ENCODE measurements at places on chromosomes 16 and 17.
A peak's percentile ranks its signal among the peaks of the same experiment; 100 is the strongest.

DNA sequence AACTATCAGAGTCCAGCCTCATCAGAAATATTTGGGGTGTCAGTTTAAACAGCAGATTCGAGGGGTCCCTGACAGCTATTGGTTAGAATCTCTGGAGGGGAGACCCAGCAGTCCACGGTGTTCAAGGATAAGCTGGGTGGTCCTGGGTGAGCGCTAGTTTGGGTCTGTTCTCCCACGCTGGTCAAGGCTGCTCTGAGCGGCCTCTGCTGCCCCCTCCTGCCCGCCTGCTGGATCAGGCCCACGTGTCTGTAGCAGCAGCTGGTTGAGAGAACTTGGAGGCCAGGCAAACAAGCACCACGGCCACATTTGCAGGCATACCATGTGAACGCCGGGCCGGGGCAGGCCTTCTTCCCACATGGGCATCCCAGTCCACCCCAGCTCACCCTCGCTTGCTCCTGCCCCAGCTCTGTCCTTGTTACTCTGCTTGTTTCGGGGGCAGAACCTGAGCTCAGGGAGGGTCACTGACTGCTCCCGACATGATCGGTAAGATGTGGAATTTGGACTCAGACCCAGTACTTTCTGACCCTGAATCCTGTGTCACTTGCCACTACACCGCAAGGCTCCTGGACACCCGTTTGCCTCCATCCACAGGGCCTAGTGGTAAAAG, 7.4 kb downstream of the FOXF1 start:
- peak; percentile 79 for DNase-seq

- no peak for DNase-seq
Measured at GRCh38 chr17:81287741-81288430, 7.2 kb downstream of the SLC38A10 start.

DNA sequence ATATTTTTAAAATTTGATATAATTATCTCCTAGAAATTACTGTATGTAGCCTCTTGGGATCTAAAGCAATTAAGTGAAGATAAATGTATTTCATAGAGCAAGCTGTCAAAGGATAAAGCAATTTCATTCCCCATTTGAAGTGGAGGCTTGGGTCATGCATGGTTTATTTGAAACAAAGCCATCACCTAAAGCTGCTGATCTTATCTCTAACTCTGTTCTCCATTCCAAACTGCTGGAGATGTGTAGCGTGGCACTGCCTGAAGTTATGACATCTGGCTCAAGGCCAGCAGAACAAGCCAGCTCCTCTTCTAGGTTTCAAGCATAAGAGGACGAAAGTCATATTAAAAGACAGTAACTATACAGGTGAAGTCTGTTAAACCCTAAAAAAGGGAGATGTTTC, 83.9 kb downstream of the HIC1 start:
- peak; percentile 23 for DNase-seq

GRCh38 chr17:80545499-80545826, 825 bp downstream of the RPTOR start:
- no peak for DNase-seq

DNA sequence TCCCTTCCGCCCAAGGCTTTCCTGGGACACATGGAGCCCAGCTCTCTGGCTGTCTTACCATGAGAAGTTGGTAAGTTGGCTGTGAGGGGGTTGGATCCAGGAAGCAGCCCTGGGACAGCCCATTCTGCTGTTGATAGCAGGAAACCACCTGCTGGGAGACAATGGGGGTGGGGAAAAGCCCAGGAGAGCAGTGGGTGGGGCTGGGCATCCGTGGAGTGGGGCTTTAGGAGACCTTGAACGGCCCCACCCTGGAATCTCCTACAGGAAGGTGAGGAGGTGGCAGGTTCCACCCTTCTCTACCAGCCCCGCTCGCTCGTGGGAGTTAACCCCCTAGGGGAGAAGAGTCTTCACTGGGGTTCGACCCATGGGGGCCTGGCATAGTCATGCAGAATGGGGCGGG, 5.8 kb downstream of the TMEM92 start:
- no peak for DNase-seq

GRCh38 chr17:57559226-57559625, 185.9 kb downstream of the CCDC182 start:
- no peak for DNase-seq

DNA sequence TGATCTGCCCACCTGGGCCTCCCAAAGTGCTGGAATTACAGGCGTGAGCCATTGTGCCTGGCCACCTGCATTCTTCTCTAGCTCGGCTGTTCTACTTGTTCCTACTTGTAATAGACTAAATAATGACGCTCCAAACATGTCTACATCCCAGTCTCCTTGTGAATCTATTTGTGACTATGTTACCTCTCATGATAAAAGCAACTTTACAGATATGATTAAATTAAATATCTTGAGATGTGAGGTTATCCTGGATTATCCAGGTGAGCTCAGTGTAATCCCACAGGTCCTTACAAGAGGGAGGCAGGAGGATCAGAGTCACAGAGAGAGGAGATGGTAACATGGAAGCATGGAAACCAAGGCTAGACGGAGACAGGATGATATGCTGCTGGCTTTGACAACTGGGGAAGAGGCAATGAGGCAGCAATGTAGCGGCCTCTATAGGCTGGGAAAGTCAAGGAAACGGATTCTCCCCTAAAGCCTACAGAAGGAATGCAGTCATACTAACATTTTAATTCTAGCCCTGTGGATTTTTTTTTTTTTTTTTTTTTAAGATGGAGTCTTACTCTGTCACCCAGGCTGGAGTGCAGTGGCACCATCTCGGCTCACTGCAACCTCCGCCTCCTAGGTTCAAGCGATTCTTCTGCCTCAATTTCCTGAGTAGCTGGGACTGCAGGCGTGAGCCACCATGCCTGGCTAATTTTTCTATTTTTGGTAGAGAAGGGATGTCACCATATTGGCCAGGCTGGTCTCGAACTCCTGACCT, 5.0 kb upstream of the LASP1 start:
- DNase-seq: no peak

- no peak for DNase-seq
Measured at GRCh38 chr17:37683454-37683984, 40.3 kb upstream of the DDX52 start.

GRCh38 chr17:40354221-40355122, 10.1 kb downstream of the GJD3 start:
- no peak for DNase-seq

- no peak for DNase-seq
Measured at GRCh38 chr16:10943064-10943353, 741 bp upstream of the DEXI start.

DNA sequence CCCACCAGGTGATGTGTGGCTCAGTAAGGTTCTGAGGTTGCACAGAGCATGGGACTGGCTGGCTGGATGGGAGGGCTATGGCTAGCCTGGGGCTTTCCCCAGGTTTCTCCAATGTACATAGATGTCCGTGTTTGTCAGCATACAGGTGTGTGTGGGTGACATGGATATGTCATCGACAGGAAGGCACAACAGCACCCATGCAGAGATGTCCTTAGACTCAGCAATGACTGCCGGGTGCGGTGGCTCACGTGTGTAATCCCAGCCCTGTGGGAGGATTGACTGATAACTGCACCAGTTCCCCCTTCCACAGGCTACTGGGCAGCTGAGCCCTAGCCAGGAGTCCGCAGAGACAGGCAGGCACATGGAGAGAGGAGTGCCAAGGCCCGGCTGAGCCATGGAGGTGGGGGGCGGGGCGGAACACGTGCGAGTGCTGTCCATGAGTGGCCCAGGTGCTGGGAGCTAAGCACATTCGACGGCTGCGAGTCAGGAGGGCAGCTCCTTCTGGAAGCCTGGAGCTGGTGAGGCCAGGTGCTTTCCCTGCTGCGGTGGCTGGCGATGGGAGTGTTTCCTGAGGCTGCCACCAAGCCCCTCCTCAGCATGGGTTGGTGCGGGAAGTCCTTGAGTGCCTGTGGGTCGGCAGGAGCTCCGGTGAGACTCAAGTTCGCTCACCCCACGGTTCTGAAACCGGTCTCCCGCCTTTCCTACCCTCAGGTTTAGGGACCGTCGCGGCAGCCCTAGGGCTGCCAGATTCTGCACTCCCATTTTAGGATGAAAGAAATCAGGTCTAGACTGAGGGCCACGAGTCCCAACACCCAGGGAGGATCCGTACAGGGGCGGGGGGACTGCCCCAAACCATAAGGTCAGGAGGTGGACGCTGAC, 858 bp upstream of the ASPSCR1 start:
- DNase-seq: no peak

DNA sequence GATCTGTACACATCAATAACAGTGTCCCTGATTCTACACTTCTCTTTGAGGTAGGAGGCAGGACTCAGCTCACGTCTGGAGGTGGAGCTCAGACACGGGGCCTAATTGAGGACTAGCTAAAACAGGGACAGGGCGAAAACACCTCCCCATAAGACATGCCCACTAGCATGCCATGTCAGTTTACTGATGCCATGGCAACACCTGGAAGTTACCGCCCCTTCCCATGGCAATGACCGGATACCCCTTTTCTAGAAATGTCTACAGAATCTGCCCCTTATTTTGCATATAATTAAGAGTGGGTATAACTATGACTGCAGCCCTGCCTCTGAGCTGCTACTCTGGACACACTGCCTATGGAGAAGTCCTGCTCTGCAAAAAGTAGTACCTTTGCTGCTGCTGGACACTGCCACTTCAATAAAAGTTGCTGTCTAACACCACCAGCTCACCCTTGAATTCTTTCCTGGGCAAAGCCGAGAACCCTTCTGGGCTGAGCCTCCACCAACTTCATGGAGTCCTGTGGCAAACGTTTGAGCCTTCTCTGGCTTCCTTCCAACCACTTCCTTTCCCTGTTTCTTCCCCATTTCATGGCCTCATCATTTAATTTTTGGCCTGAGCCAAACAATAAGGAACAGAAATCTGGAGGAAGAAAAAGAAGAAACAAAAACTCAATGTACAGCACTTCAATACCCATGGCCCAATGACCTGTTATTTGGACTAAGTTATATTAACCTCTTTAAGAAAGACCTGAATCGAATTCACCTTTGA, 21.0 kb downstream of the PHB1 start:
- DNase-seq: no peak

GRCh38 chr17:6138761-6139446, 68.7 kb downstream of the WSCD1 start:
- DNase-seq: no peak

DNA sequence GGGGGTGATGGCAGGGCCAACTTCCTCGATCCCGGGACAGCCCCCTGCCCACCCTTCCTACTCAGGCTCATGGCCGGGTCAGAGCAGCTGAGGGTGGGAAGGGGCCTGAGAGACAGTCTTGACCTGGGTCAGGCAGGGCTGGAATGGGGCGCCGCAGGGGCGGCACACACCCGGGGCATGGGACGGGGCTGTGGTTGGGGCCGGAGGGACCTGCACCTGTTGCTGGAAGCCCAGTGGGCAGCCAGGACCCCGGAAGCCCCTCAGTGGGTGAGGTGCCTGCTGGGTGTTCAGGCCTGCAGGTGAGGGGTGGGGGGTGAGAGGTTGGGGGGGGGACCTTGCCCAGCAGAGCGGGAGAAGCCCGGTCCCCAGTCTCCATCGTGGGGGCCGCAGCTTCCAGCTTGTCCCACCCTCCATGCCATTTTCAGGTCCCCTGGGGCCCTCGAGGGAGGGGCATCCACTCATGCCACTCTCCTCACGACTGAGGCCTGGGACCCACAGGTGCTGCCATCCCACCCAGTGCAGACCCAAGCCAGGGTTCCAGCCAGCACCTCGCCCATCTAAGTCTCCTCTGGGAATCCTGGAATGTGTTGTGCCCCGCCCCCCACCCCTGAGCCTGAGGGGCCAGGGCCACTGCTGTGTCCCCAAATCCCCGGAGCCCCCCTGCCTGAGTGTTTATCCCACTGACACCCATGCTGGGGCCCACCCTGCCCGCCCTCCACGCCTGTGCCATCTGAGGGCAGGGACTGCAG, 43.4 kb upstream of the ACSF3 start:
- DNase-seq: no peak

DNA sequence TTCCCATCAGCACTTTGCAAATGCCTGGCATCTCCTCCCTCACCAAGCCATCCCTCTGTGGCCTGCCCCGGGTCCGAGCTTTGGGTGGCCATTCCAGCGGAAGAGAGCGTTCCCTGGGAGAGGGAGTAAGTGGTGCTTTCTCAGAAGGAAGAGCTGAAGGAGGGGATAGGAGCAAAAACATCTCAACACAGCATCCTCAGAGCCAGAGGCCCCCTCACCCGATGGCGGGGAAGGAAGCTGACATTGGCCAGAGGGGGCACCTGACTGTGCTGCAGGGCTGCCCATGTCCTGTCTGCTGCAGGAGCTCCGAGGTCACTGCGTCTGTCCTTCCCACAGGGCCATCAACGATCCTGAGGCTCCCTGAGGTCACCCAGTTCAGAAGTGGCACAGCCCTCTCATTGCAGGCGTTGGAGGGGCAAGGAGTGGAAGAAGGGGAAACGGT, 427 bp upstream of the TLCD3B start:
- DNase-seq: no peak

GRCh38 chr16:22337849-22338635, 36.4 kb downstream of the CDR2 start:
- no peak for DNase-seq

DNA sequence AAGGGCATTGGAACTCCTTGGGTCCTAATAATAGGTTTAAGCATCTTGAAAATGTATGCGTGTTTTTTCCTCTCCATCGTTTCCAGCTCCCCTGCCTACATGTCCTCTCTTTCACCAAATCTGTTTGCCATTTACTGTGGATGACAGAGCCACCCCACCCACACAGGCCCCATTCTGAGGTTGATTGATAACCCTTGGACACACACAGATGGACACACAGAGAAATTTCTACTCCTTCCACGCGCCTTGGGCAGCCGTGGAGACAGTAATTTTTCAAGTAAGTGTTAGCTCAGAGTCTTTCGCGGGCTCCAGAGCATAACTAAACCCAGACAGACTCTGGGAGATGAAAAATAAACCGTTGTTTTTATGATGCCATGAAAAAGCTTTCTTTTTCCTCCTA, 103.3 kb upstream of the NLRP1 start:
- DNase-seq: no peak

DNA sequence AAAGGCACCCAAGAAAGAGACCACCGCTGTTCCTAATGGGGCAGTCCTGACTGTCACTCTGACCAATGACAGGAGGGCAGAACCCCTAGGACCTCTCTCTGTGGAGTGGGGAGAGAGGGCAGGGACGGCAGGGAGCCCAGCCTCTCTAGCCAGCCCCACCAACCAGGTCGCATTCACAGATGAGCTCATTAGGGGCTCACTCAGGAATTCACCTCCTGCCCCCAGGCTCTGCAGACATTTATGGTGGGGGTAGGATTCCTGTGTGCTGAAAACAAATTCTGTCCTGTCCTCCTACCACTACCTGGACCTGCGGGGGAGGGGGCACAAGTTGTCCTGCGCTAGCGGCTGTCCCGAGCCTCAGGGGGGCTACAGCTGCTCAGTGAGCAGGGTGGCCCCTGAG, 27.7 kb upstream of the GPRC5C start:
- no peak for DNase-seq

- DNase-seq: no peak
Measured at GRCh38 chr17:63512896-63513644, 10.1 kb upstream of the KCNH6 start.

Data from GM20000 (cell line).